Activated T-cell treated with anti-CD3 and anti-CD28 coated beads for 4 hours (primary cell): ENCODE measurements at places on chromosomes 3 and 15.

GRCh38 chr15:33243869-33244268 lies 49.4 kb upstream of the FMN1 start:
- DNase-seq = no peak

GRCh38 chr15:71349336-71349735 lies 234.1 kb downstream of the THSD4 start:
- no peak for DNase-seq

- DNase-seq = no peak
Observed at GRCh38 chr15:78414621-78415250, 23.3 kb upstream of the IREB2 start.

DNA sequence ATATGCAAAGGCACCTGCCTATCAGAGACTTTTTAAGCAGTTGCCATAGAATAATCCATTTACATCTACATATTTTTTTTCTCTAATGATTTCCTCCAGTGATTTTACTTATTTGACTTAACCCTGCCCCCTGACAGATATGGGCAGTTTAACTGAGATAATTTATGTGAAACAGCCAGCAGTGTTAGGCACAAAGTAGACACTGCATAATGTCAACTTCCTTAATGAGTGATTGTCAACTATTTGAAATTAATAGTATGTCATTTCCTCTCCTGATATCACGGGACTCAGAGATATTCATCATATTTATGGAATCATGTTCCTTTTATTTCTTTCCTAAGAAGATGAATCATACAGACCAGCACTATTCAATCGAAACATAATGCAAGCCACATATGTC lies 179.9 kb upstream of the ATP10A start:
- DNase-seq = no peak

GRCh38 chr15:101372960-101373525 lies 78.0 kb upstream of the SNRPA1 start:
- DNase-seq = no peak

- DNase-seq = no peak
Observed at GRCh38 chr3:30457726-30458125, 148.7 kb upstream of the TGFBR2 start.

DNA sequence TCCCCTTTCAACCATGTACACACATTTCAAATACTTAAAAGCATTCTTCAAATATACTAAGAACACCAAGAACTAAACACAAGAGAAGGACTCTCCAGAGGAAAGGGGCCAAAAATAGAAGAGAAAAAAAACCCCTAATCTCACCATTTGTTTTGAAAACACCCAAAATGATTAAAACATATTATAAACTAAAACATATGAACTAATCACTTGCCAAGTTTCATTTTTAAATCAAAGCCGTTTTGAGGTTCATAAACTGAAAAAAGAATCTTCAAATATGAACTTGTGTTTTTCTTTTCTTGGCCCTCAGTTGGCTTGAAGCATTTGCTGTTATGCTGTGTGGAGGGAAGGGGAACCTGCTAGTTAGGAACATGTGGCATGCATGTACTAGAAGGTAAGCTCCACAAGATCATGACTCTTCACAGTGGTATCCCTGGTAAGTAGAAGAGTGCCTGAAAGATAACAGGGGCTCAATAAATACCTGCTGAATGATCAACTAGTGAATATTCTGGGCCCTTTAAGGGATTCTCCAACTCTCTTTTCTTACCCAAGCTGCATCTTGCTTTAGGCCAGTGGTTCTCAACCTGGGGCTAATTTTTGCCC lies 224.5 kb downstream of the TIGIT start:
- no peak for DNase-seq

GRCh38 chr15:68413363-68414205 lies 18.4 kb downstream of the ITGA11 start:
- no peak for DNase-seq

DNA sequence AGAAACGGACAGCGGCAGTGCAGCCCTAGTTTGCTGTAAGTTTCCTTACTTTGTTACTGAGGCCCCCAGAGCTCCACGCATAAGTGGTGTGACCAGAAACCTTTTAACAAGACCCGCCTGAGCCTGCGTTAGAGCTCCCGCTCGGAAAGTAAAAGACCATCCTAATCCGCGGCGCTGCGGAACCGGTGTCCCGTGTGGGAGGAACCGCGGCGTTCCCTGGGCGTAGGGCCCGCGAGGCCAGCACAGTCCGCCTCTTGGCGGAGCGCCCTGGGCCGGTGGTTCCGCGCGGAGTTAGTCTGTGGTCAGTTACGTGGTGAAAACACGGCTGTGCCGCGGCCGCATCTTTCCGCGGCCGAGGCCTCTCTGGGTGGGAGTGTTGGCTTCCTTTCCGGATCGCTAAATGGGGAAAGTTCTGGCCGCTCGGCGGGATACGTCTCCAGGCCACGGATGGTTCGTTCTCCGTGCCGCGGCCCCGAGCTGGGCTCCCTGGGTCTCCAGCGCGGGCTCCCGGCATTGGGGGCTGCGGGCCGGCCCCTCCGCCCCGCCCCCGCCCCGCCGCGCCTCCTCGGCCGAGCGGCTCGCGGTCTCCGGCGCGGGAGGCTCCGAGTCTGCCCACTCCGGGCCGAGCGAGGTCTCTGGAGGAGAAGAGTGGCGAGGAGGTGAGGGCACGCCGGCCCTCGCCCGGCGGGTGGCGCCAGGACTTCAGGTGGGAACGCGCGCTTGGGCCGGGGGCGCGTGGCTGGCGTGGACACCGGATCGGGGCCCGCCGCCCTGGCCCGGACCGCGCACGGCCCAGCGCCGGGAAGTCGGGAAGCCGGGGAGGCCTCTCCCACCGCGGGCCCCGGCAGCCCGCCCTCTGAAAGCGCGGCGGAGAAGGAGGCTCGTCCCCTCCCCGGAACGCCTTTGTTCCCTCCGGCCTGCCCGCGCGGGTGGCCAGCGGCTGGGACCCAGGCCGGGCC lies 754 bp downstream of the B3GNT5 start:
- DNase-seq = peak; percentile 11

DNA sequence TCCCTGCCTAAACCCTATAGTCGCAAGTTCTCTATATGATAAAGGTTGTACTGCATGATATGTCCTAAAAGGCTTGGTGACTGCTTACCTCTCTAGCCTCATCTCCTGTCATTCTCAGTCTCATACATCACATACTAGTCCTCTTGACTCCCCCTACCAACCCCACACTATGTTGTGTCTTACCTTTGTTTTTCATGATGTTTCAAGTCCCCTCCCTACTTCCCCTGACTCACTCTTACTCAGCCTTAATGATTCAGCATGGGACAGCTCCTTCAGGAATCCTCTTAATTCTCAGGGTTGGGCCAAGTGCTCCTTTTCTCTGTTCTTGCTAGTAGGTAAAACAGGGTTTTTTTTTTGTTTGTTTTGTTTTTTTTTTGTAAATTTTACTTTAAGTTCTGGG lies 49.6 kb downstream of the SLMAP start:
- DNase-seq = no peak

DNA sequence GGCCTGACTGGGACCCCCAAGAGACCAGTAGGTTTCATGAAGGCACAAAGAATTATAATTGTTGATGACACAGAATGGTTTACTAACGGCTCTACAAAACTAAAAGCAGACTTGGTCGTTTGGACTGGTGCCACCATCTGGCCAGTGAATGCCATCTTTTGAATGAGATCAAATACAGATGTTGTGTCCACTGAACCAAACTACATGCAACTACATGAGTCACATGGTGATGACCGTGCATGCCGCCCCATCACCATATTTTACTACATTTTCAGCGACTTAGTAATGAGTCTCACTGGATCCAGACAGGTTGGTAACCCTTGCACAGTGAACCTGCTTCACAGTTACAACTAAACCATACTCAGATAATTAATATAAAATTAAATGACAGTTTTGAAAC lies 803.3 kb downstream of the DIPK2A start:
- no peak for DNase-seq

GRCh38 chr3:15204005-15204404 lies 2.0 kb upstream of the CAPN7 start:
- no peak for DNase-seq

GRCh38 chr15:60791216-60791615 lies 312.3 kb upstream of the ICE2 start:
- no peak for DNase-seq

- no peak for DNase-seq
Observed at GRCh38 chr3:108085370-108085769, 5.5 kb downstream of the CD47 start.

GRCh38 chr3:112090887-112091586 lies 4.8 kb downstream of the C3orf52 start:
- no peak for DNase-seq

DNA sequence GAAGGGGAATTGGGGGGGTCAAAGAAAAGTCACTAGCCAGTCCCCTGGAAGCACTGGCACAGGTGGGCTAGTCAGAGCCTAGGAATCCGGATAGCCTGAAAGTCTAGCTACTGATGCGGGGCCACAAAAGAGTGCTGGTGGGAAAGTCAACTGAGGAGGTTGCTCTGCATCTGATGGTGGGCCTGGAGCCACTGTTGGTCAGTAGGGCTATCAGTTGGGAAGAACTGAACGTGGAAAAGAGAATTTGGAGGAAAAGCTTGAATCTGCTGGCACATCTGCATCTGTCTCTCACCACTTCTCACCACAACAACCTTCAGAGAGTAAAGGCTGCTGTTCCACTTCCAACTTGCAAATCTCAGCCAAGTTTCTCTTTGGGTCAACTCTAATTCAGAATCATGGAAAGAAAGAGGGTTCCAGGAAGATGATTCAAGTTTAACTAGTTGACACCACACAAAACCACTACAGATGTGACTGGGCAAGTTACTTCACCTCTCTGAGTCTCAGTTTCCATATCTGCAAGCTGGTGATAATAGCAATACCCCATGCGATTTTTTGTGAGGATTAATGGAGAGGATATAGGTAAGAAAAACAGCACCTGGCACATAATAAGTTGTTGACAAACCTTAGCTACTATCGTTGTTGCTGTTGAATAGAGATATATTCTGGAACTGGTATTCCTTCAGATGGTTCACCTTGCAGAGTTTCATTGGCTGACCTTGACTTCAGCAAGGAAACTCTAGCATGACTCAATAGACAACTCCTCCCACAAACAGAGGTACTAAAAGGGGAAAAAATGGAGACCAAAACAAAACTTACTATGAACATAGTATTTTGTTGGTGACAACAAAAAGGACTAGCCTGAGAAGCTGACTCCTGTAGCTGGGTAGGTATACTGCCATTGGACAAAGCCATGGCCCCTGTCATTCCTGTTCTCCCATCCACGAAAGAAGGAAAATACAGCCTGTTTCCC lies 280.2 kb upstream of the STT3B start:
- DNase-seq = no peak
